Amniotic stem cell (primary cell): ENCODE measurements at places on chromosomes 3 and 15.

DNA sequence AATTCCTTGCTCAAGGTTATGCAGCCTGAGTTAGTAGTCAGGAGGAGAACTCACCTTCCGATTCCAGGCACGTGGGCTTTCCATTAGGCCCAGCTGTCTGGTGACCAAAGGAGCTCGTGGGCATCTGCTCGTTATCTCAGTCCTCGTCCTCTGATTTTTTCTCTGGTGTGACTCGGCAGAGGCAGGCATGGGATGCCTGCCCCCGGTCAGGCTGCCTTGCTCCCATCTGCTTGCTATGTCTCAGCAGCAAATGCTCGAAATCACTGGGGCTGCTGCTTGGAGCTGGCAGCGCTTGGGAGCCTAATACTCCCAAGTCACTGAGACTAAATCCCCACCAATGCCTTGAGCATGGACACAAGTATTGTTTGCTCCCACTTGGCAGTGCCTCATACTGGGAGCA, 84.5 kb upstream of the NMNAT3 start:
- no peak for DNase-seq

DNA sequence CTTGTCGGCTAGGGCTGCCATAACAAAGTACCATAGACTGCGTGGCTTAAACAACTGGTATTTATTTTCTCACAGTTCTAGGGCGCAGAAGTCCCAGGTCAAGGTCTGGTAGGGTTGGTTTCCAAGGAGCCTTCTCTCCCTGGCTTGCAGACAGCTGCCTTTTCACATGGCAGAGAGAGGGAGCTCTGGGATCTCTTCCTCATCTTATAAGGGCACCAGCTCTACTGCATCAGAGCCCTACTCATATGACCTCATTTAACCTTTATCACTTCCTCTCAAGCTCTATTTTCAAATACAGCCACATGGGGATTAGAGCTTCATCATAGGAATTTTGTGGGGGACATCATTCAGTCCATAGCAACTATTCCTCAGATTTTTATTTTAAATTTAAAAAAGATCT, 17.6 kb upstream of the PAQR9 start:
- no peak for DNase-seq

DNA sequence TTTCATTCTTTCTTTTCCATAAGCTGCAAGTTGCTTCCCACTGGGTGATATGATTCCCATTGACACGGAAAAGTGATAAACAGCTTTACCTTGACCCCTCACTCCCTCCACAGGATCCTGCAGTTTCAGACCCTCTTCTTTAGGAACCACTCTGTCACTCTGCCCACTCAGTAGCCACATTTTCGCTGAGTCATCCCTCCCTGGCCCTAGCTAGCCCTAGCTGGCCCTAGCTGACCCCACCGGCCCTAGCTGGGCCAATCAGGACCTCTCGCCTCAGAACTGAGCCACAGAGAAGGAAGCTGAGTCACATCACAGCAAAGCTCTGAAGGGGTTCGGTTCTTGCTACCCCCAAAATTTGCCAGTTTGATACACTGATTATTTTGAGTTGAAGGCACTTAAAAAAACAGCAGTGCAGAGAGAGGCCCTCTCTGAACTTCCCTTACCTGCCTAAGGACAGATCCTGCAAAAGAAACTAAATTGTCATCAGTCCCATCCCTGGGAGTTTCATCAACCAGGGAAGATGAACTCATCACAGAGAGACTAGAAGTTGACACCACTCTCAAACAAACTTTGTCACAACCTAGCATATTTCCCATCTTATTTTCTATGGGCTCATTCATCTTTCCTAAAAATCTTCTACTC, 233.5 kb upstream of the PROK2 start:
- no peak for DNase-seq

- DNase-seq = no peak
Observed at GRCh38 chr3:169865176-169865767, 4.5 kb downstream of the LRRC31 start.

GRCh38 chr15:90478846-90479481, 50.8 kb upstream of the CRTC3 start:
- no peak for DNase-seq
